ENCODE measurements at places on chromosomes 7 and 10.

- DNase-seq = no peak
Measured at GRCh38 chr7:112462236-112462635, 12.0 kb downstream of the IFRD1 start.

DNA sequence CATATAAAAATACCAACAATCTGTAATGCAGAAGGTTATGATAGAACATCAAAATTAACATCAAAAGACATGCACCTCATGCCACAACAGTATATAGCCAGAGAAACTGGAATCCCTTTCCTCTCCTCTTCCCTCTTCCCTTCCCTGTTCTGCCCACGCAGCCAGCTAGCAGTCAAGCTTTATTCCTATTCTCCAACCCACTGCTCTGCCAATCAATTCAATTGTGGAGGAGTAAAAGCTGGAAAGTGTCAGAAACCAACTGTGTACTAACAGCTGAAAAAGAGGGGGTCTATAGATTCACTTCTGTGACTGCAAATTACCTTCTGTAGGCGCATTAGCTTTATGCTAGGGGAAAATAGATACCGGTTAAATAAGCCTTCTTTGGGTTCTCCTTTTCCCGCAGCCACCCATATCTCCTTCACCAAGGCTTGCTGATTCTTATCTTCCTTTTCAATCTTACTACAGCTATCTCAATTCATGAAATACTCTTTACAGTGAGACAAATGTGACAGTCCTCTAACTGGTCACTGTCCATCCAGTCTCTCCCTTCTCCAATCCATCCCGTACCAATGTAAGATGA lies 16.3 kb downstream of the ABI1 start:
- peak; percentile 4 for DNase-seq

GRCh38 chr7:7425321-7425720 lies 110.4 kb downstream of the COL28A1 start:
- no peak for DNase-seq

DNA sequence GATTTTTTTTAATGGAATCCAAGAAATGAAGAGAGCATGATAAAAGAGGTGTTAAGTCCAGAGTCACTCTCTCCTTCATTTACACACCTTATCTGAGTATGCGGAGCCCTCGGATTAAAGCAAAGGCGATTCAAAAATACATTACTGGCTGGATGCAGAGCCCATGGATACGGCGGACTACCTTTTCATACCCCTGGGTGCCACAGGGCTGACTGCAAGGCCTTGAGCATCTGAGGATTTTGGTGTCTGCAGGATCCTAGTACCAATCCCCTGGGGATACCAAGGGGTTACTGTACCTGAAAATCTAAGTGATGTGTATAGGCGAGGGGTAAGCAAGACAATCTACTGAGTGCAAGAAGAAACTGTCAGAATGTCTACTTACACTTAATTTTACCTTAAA lies 20.5 kb downstream of the PIP4K2A start:
- no peak for DNase-seq

DNA sequence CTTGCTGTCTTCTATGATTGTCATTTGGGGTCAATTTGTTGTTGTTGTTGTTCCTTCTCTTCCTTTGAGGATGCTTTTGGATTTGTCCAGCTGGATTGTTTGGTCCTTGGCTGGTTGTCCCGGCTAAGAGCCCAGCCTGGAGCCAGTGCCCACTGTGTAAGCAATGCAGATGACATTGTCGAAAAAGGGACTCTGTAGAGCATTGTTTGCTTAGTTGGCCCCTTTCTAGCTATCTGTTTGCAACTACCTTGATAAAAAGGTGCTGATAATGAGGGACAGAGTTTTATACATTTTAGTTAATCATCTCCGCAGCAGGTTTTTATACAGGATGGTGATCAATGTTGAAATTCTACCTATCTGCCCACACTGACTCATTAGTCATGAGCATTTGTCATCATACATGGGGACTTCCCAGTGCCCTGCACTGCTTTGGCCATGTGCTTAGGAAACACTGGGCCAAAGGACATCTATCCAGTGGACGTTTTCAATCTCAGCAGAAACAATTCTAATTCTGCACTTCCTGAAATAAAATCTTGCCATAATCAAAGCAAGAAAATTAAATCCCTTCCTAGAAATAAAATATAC lies 311.9 kb downstream of the GRM8 start:
- no peak for DNase-seq

DNA sequence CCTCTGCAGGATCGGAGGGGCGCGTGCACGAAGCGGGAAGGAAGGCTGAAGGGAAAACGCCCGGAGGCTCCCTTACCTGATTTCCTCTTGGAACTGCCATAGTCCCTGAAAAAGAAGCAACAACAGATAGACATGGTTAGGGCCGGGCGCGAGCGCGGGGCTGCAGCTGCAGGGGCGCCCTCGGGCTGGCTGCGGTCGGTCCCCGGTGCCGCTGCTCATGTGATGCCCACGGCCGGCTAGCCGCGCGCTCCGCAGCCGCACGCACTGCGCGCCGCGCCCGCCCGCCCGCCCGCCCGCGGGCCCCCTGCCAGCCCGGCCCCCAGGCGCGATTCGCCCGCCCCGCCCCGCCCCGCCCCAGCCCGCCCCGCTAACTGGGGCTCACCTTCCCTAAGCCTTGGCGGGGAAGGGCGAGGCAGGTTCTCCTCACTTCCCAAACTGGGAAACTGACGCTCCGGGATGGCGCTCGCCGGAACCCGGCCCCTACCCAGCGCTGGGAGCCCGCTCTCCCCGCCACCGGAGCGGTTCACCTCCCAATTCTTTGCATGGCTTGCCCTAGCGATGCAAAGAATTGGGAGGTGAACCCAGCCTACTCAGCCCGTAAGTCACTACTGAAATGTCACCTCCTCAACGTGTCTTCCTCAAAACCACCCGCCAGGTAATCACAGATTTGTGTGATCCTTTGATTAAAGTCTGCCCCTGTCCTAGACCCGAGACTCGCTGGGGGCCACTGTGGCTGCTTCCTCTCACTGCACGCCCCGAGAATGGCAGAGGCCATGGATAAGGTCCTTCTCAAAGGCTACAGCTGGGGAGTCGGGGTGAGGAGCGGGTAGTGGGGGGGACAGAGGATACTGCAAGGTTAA lies 162.2 kb downstream of the SH3PXD2A start:
- no peak for DNase-seq

DNA sequence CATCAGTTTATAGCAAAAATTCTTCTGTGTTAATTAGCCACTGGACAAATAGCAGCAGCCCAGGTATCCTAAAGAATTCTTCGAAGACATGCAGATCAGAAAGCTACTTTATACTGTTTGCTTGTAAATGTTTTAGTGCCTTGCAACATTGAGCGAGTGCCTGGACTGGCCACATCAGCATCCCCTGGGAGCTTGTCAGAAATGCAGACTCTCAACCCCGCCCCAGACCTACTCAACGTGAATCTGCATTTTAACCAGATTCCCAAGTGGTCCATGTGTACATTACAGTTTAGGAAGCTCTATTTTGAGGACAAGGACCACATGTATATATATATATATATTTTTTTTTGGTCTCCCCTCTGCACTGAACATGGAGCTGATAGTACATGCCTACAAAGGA lies 18.5 kb upstream of the PLEKHS1 start:
- DNase-seq = no peak

- DNase-seq = no peak
Measured at GRCh38 chr7:81300753-81301152, 381.9 kb upstream of the SEMA3C start.

DNA sequence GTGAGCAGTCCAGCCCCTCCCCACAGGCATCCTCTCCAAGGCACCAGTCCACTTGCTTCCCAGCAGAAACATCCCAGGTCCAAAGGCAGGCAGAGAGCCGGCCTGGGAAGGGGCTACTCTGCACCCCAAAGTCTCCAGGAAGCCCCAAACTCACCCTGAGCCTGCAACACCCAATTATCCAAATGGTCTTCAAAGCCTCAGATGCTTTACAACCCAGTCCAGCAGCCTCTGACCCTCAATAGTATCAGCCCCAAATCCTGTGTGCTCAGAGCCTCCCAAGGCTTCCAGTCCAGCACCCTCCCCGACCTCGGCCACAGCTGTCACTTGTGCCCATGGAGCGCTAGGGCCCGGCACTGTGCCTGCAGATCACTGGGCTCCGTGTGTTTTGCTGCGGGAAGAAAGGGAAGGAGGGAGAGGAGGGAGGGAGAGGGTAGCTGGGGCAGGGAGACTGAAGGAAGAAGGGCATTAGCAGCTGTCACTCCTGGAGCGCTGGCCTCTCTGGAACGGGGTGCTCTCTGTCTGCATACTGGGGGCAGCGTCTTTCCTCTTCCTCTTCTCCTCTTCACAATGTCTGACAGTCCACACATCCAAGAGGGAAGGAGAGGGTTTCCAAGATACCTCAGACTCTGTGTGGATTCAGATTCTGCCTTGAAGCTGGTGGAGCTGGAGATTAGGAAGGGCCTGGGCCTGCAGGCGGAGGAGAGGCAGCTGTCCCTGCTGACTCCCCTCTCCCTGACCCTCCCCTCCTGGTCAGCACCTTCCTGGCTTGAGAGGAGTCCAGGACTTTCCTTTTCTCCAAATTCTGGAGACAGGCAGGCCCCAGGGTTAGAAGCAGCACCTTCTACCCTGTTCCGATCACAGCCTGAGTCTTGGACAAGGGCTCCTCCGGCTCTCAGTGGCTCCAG lies 13.2 kb downstream of the CALML5 start:
- no peak for DNase-seq

GRCh38 chr10:5544216-5544805 lies 19.6 kb downstream of the CALML3 start:
- DNase-seq = no peak
